ENCODE measurements at places on chromosomes 5 and 9.

DNA sequence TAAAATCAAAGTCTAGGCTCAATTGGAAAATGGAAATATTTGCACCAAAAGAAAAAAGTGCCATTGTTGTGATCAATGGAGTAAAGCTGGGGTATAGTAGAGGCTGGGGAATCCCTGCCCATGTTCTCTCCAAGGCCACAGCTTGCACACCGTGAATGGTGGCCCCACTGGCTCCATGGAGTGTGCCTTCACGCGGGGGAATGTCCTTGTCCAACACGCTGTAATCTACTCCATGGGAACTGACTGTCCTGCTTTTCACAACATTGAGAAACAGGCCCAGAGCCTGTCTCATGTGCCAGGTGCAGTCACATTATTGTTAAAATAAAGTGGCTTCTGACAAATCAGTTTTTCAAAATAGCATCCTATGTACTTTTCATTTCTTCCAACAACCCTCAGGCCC is 33.1 kb upstream of the ITGA2 start:
- DNase-seq = no peak

GRCh38 chr5:30001826-30002225 is 1191.7 kb upstream of the CDH6 start:
- no peak for DNase-seq

DNA sequence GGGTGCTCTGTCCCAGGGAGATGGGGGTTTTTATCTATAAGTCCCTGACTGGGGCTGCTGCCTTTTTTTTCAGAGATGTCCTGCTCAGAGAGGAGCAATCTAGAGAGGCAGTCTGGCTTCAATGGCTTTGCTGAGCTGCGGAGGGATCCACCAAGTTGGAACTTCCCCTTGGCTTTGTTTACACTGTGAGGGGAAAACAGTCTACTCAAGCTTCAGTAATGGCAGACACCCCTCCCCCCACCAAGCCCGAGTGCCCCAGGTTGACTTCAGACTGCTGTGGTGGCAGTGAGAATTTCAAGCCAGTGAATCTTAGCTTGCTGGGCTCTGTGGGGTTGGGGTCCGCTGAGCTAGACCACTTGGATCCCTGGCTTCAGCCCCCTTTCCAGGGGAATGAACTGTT is 375.8 kb downstream of the RAB3C start:
- DNase-seq = no peak

DNA sequence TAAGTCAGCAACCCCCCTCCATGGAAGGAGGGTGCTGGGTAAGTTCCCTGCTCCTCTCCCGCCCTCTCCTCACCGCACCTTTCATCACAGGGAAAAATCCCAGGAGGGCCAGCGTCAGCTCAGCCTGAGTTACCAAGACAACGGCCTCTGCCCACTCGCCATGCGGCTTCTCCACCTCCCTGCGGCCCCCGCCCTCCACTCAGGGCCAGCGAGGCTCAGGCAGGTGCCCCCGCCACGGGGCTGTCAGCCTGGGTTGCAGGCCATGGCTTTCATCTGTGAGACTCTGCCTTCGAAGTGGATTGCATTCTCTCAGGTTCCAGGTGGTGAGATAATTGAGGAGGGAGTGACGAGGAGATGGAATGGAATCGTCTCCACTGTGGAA is 27.2 kb upstream of the LAMC3 start:
- DNase-seq = no peak

GRCh38 chr9:129604766-129605163 is 16.1 kb downstream of the C9orf50 start:
- no peak for DNase-seq

DNA sequence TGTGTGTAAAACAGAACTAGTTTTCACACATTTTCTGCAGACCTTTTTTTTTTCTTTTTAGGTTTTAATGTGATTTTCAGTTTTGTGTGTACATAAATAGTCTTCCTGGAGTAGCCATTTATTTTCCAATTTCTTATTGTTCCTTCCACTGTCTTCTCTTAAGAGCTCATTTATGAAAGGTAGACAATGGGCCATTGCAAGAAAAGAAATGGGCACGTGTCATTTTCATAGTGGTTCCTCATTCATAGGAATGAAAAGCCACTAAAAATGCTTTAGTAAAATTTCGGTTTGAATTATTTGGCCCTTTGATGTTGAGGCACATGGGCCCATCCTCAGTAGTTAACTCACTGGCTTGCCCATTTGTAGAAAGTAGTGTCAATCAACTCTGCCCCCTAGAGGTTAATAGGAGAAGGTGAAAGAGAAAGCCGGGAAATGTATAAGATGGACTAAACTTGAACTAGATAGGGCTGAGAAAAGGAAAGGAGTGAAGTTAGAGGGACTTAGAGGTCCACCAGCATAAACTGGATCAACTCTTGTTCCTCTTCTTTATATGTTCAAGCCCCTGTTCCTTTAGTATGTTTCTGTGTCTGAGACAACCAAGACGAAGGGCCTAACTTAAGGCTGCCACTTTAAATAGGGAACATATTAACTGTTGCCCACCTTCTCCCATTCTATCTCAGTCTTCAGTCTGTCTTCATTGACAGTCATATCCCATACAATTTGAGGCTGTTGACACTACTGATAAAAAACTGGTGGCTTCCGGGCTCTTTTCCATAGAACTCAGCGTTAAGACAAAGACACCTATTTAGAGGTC is 72.6 kb downstream of the SMARCA2 start:
- DNase-seq = no peak

- DNase-seq = no peak
These were observed 18.1 kb downstream of the GSN start for GRCh38 chr9:121285835-121286687.

GRCh38 chr5:132086277-132086794 is 12.7 kb downstream of the CSF2 start:
- DNase-seq = peak; percentile 49

GRCh38 chr9:16246785-16247184 is 623.7 kb downstream of the BNC2 start:
- no peak for DNase-seq

DNA sequence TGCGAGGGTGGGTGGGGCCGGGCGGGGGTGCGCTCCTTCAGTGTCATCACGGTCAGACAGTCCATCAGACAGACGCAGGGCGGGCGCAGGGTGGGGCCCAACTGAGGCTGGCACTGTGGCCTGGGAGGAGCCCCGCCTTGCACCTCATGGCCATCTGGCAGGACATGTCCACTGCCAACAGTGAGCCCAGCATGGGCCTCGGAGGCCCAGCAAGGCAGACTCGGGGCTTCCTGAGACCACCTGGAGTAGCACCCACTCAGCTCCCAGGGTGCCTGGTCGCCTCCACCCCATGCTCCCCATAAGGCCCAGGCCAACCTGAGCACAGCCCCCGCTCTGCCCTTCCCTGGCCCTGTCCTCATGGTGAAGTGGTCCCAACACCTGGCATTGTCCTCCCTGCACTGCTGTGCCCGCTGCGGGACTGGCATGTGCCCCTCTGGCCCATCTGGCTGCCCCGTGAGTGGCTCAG is 8.5 kb upstream of the GPSM1 start:
- DNase-seq = no peak

DNA sequence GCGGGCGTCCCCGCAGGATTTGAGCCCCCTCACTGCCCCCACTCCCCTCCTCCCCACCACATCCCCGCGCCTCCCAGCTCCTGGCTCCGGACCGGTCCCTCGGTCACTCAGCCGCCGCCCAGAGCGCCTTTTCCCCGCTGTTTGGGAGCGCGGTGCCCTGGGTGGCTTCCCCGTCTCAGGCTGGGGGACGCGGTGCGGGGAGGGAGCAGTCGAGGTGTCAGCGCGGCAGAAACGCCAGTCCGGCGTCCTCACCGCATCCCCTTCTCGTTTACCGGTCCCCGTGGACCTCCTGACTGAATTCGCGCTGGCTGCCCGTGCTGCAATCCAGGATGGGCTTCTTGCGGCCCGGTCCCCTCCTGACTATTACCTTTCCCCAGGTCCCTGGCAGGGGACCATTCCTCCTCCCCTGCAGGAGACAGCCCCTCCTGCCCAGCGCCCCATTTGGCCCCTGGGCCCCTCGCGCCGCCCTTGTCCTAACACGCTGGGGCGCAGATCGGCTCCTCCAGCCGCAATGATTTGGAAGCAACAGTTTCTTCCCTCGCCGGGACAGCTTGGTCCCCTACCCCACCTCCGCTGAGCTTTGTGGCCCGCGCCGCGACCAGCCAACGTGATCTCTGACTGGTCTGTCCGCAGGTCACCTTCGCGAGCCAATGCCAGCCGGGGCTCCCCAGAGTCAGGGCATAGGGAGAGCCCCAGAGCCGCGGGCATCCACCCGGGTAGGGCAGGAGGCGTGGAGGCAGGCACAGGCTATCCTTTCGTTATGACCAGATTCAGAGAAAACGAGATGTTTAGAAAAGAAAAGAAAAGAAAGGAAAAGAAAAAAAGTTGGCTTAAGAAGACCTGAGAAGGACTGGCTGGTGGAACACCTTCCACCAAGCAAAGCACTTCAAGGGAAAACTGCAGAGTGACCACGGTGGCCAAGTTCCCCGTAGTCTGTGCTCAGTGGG is 1.2 kb downstream of the ANKRD33B start:
- DNase-seq = no peak

DNA sequence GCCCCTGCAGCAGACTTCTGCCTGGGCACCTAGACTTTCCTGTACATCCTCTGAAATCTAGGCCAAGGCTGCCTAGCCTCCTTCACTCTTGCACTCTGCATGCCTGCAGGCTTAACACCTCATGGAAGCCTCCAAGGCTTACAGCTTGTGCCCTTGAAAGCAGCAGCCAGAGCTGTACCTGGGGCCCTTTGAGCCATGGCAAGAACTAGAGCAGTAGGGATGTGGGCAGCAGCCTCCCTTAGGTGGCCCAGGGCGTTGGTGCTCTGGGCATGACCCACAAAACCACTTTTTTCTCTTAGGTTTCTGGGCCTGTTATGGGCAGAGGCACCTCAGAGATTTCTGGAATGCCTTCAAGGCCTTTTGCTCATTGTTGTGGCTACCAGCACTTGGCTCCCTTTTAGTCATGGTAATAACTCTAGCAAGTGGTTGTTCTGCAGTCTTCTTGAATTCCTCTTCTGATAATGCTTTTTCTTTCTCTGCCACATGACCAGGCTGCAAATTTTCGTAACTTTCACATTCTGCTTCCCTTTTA is 606.2 kb downstream of the TLE4 start:
- no peak for DNase-seq

- DNase-seq = no peak
These were observed 133.7 kb upstream of the MAP1B start for GRCh38 chr5:71973563-71973962.

- no peak for DNase-seq
These were observed 3.0 kb downstream of the GDNF start for GRCh38 chr5:37836592-37837413.

- DNase-seq = peak; percentile 39
These were observed 21.5 kb downstream of the C9orf57 start for GRCh38 chr9:72038890-72039410.
